ENCODE measurements at places on chromosomes 6 and 20.

DNA sequence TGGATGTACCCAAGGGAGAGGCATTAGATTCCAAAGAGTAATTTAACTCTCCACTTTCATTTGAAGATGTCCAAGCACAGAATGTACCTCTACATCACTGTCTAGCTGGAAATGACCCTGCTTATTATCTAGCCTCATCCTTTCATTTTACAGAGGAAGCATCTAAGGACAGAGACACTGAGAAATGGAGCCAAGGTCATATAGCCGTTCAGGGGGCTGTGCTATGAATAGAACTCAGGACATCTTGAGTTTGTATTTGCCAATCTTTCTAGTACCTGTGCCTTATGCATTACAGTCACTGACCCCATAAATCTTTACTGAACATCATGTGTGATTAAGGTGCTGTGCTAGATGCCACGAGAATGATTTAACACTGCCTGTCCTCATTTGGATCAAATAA is 138.2 kb upstream of the SPTLC3 start:
- no peak for DNase-seq

- no peak for DNase-seq
Measured at GRCh38 chr6:20916086-20916485, 381.8 kb downstream of the CDKAL1 start.

- DNase-seq, result no peak
Measured at GRCh38 chr6:39980839-39981580, 46.7 kb upstream of the MOCS1 start.

- peak; percentile 43 for DNase-seq
Measured at GRCh38 chr20:51766994-51767866, 960 bp downstream of the ATP9A start.

DNA sequence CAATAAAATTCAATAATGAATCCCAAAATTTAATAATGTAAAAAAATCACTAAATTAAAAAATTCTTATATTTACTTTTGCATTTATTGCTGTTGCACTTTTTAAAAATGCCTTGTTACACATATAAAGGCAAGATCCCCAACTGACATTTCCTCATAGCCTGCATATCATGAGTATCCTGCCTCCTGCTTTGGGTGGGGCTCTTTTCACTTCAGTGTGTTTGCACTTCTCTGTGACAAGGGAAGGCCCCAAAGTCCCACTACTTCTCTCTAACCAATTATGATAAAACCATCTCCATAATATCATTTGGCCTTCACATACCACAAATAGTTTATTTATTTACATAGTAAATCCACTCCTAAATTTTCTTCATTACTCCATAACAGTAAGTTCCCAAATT is 446.1 kb upstream of the MARCKS start:
- DNase-seq, result no peak

DNA sequence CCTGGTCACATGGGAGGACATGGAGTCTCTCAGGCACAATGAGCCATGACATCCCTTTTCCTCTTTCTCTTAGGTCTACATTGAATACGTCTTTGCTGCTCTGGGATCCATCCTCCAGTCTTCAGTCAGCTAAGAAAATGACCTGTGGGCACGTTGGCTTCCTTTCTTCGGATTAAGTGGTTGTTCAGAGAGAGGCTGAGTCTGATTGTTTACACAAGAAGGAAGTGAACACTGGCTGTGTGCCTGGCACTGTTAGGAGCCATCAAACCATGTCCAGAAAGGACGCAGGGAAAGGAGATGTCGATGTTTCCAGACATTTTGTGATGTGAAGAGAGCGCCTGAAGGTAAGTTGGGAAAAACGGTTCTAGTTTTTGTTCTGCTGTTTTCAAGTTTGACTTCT is 309.9 kb upstream of the CDYL start:
- DNase-seq, result no peak

DNA sequence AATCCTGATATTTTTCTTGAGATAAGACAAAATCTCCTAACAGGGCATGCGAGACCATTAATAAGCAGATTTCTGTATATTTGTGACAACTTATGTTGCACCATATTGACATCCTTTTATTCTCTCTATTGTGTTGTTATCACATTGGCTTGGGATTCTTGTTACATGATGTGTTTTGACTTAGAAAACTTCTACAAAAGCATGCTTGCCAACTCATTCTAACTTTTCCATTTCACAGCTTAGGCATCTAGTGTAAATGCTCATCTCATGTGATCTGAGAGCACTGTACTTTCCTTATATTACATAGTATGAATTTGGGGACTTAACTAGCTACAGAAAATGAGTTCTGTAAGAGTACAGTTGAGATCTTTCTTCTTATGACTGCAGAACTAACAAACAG is 1040.7 kb upstream of the ADGRB3 start:
- DNase-seq, result no peak

- no peak for DNase-seq
Measured at GRCh38 chr20:64216036-64216435, 39.5 kb upstream of the PCMTD2 start.

GRCh38 chr6:23823421-23823820 is 302.6 kb upstream of the NRSN1 start:
- no peak for DNase-seq

- peak; percentile 38 for DNase-seq
Measured at GRCh38 chr6:7087491-7087979, 20.2 kb upstream of the RREB1 start.

All from activated naive CD4-positive, alpha-beta T cell treated with Interleukin-2 at 50 U/mL for 16 hours (primary cell).